Stimulated activated CD4-positive, alpha-beta T cell treated with anti-CD3 and anti-CD28 coated beads, Interleukin-15, amount 100 ng/mL, for 1 hour (primary cell): ENCODE measurements at places on chromosomes 7 and 10.

GRCh38 chr10:43336641-43337318, 34.7 kb upstream of the FXYD4 start:
- no peak for DNase-seq

DNA sequence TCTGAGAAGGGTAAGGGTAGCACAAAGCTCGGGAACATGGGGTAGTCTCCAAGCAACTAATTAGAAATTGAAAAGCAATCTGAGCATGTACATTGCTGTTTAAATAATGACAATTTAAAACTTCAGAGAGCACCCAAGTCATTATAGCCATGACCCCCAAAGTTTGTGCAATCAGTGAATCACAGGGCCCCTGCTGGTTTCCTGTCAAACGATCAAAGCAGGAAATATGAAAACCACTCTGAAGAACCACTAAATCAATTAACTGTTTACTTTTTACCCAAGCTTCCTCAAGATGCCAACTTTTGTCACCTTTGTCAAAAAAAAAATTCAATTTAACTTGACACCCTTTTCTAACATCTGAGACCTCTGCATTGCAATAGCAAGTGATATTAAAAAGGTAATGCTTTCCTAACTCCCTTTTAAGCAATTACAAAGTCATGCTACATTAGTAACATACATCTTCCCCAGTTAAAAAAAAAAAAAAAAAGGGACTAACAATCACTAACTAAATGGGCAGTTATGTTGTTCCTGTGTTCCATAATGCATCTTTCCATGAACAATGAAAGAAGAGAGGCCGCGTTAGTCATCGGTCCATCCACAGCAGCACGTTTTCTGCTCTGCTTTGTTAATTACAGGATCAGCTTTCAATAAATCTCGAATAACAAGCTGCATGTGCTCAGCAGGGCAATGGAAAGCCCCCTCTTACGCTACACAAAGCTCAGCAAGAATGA, 80.6 kb downstream of the ETV1 start:
- no peak for DNase-seq

DNA sequence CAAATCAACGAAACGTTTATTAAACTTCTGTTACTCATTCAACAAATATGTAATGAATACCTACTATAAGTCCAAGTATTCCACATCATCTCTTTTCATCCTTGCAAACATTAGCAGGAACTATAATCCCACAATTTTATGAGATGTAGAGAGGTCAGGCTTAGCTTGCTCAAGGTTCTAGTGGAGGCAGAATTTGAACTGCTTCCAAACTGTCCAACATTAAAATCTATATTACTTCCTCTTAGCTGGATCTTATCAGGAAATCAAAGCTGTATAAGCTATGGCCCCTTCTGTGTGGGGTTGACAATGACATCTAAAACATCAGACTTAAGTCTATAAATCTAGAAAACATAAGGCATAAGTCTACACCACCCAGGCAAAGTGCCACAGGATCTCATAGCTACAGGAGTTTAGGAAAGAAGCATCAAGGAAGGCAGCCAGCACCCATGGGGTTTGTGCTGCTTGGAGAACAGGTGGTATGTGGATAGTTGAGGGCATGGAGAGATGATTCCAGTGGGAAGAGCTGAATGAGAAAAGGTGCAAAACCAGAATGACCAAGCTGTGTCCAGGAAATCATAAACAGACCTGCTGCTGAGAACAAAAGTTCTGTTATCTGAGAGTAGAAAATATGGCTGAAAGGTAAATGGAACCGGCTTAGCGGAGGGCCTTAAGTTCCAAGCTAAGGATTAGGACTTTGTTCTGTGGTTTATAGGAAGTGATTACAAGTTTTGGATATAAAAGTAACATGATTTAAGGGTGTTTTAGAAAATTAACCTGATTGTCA, 34.5 kb downstream of the PAPSS2 start:
- DNase-seq = no peak

DNA sequence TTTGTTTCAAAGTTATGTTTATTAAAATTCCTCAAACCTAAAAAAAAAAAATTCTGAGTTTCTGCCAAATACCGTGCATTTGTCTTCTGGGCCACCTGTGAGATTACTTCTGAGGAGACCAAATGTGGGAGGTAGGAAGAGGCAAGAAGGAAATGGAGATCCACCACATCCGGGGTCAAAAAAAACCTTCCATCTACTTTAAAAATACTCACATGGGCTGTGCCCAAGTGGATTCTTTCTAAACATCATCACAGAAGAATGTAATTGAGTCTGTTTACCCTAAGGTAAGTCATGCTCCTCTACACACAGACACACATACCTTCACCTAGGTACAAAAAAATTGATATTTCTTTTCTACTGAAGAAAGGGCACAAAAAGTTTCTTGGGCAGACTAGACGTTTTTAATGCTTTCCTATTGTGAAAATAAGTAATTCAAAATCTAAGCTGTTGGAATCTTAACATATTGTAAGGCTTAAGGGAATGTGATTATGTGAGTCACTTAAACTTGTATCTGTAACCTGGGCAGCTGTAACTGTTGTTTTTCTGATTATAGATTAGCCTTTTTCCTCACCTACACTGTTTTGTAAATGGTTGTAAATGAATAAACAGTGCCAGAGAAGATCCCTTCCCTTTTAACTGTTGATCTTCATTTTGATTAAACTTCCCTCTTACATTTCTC, 19.1 kb upstream of the SPOCK2 start:
- no peak for DNase-seq

GRCh38 chr10:110485541-110485940, 12.2 kb upstream of the DUSP5 start:
- no peak for DNase-seq

DNA sequence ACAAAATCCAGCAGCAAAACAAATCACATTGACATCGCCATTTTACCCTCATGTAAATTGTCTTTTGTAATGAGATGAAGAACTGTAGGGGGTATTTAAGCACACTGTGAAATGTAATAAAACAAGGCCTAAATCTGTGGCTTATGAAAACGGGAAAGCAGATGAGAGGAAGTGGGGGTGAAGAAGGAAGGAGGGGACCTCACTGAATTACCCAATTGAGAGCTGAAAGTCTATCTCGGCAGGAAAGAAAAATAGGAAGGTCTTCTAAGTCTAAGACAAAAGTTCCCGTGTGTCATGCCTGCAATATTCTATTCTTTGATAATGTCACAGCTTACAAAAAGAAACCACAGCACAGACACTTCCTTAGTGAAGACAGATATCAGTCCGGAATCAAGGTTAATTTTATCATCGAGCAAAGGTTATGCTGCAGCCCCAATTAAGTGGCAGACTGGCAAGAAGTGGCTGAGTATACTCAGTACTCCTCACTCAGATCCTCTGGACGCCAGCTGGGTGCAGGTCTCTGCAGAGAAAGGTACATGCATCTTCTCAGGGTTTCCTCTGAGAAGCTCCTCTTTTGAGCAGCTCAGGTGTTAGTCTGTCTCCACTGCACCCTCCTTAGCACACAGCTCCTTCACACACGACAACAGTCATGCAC, 239.7 kb downstream of the FANK1 start:
- DNase-seq = no peak

DNA sequence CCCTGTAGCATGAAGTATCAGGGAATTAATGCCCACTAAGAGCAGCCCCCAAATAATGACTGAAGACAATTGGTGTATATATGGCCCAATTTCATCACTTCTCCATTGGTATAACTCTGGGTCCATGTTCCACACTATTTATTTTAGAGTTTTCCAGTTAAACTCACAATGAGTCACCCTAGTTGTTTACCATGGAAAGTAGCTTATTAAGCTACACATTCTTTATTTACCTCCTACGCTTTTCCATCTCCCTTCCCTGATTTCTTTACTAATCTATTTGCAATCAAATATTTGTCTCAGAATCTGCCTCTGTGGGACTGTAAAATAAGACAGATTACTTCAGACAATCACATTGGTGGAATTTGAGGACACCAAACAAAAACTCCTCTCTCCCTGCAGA, 655.6 kb downstream of the SORCS1 start:
- no peak for DNase-seq

GRCh38 chr10:62528441-62528840, 154.3 kb downstream of the ZNF365 start:
- DNase-seq = no peak

GRCh38 chr10:11206676-11207559, 189.2 kb downstream of the CELF2 start:
- no peak for DNase-seq

- DNase-seq = no peak
These were observed 98.2 kb downstream of the MDFIC start for GRCh38 chr7:115019882-115020605.

DNA sequence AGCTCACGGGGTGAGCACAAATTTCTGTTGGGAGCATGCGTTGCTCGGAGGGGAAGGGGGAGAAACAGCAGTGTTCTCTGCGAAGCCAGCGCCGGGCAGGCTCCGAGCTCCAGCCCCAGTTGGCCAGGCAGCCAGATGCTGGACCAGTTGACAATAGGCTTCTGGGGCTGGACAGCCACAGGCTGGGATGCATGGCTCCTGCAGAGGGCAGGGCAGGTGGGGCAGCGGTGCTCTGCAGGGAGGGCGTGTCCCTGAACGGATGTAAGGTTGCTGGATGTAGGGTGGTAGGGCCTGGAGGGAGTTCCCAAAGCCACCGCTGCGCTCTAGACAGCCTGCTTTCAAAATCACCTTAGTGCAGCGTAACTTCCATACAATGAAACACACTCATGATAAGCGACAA, 574.9 kb downstream of the GLRX3 start:
- DNase-seq = no peak
